ENCODE measurements at places on chromosomes 3 and 15.

DNA sequence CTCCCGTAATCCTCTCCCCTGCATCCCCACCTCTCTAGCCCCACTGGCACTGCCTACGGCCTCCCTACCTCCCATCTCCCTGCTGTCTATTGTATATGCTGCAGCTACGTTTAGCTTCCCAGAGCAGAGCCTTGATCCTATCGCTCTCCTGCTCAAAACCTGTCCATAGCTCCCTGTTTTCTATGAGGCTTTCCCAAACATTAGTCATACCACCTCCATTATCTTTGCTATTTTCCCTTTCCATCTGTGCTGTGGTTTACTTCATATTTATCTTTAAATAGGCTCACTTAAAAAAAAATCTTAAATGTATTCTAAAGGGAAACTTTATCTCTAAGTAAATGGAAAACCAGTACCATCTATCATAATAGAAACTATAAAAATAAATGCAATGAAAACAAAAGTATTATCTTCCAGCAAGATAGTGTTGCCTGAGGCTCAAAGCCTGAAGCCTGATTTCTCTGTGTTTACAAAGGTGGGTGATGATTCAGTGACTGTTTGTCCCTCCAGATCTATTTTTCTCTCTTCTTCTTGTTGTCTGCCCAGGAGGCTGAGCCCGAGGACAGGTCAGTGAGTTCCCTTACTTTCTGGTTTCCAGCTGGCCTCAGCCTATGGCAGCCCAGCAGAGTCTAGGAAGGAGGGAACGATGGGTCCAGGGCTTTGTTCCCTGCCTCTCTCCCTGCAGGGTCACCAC, 397.1 kb upstream of the CFAP20DC start:
- no peak for DNase-seq

GRCh38 chr15:63605816-63606215, 8.6 kb downstream of the FBXL22 start:
- peak; percentile 41 for DNase-seq

GRCh38 chr3:8970971-8971589, 7.8 kb upstream of the RAD18 start:
- DNase-seq = peak; percentile 57

DNA sequence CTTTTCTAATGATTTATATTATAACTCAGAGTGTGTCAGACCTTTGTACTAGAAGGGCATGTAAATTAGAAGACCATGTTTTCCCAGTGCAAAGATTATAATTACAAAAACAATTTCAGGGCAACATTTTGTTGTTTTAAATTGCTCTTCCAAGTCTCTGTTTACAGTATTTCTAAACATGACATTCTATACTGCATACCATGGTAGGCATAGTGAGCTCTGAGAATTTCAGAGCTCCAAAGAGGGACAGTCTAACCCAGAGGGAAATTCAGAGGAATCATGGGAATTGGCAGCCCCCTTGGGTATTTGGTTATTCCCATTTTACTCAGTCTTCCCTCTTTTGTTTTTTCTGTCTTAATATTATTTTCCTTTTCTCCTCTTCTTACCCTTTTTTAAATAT, 361.5 kb upstream of the SEMA6D start:
- DNase-seq = no peak

DNA sequence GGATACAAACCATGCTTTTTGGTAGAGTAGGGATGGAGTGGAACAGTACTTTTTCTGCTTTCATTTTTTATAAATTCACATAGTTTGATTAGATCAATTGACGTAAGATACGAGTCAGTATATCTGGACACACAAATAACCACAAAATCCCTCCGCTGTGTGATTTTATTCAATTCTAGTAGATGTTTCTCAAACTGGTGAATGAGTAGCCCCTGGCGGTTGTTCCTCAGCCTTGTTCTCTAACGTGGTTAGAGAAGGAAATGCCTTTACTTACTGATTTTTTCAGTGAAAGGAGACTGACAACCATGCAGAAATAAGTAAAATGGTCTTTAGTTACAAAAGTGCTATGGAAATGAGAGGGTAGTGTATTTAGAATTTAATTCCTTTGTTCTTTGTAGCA, 161.0 kb downstream of the TCF12 start:
- DNase-seq = no peak

GRCh38 chr3:50639055-50639494, 22.1 kb downstream of the MAPKAPK3 start:
- DNase-seq = no peak

GRCh38 chr3:115099986-115100571, 47.0 kb downstream of the ZBTB20 start:
- peak; percentile 3 for DNase-seq

- DNase-seq = no peak
Observed at GRCh38 chr15:41932511-41933289, 38.8 kb upstream of the SPTBN5 start.

GRCh38 chr3:76129441-76129840, 344.1 kb upstream of the ZNF717 start:
- no peak for DNase-seq

DNA sequence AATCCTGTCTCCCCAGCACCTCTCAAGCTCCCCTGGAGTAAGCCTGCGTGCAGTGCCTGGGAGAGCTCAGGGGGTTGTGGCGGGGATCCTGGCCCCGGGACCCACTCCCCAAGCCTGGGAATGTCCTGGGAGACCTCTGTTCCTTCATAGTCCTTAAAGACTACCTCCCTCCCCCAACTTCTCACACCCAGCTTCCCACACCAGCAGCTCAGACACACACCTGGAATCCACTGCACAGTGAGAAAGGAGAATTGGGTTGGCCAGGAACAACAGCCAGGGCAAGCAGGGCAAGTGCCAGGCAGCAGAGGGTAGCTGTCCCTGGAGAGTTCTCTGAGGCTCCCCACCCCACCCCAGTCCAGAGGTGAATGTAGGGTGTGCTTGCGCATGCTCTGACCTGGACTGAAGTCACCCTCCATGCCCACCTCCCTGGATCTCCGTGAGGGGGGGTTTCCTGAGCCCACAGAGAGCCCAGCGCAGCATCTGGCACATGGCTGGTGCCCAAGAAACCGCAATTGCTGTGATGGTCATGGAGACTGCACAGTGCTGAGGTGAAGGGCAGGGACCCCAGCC, 22.2 kb downstream of the PSTPIP1 start:
- no peak for DNase-seq

DNA sequence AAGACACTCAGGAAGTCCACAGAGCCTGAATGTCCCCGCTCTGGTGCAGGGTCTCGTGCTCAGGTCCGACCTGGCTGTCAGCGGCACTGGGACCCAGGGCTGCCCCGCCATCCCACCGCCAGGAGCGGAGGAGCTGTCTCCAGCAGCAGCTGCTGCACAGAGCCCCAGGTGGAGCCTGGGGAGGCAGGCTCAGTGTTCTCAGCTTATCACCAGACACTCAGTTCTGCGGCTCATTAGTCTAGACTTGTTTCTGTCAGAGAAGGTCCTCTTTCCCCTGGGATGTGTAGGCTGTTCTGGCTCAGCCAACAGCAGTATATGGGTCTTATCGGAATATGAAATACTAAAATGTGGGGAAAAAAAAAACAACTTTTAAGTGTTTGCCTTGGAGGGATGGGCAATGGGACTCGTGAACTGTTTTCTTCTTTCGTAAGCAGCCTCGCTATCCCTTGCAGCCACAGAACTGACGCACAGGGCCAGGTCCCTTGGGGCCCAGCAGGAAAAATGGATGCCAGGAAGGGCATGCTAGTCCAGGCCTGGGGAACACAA, 75.9 kb downstream of the KLF13 start:
- no peak for DNase-seq

- no peak for DNase-seq
Observed at GRCh38 chr3:25424614-25425013, 3.4 kb upstream of the RARB start.

GRCh38 chr3:43028678-43029490, 49.8 kb downstream of the GASK1A start:
- DNase-seq = no peak

DNA sequence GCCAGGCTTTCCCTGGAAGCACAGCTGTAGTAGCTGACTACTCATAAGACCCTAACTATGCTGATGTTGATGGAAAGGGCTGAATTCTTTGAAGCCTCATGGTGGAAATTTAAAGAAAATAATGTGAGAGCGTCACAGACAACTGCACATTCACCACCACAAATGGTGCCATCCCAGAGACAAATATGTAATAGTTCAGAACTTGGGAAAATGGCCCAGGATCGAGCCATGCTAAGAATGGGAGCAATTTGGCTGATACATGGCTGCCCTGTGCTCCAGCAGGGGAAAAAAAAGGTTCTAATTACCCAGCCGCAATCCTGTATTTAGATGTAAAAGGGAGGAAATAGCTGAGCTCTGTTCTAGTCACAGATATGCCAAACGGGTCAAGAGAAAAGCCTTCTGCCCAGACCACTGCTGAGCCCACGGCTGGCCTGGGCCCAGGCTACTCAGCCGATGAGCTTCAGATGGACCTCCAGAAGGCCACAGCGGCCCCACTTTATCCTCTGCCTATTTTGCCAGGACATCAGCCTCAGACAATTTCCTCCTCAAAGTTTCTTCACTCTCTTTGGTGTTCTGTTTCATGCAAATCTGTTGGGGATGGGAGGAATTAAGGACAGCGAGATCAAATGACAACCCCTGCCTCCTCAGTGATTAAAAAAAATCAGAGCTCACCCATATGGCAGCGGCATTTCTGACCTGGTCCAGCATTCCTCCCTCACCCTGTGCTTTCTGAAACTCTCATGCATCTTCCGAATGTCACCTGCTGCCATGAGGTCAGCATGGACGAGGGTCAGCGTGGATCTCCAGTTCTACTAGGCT, 54.5 kb upstream of the MEX3B start:
- DNase-seq = no peak

- no peak for DNase-seq
Observed at GRCh38 chr15:61750271-61751084, 309.8 kb downstream of the VPS13C start.

- DNase-seq = no peak
Observed at GRCh38 chr15:48622237-48622636, 23.3 kb downstream of the FBN1 start.

- DNase-seq = no peak
Observed at GRCh38 chr3:10974746-10975375, 17.7 kb upstream of the SLC6A1 start.

DNA sequence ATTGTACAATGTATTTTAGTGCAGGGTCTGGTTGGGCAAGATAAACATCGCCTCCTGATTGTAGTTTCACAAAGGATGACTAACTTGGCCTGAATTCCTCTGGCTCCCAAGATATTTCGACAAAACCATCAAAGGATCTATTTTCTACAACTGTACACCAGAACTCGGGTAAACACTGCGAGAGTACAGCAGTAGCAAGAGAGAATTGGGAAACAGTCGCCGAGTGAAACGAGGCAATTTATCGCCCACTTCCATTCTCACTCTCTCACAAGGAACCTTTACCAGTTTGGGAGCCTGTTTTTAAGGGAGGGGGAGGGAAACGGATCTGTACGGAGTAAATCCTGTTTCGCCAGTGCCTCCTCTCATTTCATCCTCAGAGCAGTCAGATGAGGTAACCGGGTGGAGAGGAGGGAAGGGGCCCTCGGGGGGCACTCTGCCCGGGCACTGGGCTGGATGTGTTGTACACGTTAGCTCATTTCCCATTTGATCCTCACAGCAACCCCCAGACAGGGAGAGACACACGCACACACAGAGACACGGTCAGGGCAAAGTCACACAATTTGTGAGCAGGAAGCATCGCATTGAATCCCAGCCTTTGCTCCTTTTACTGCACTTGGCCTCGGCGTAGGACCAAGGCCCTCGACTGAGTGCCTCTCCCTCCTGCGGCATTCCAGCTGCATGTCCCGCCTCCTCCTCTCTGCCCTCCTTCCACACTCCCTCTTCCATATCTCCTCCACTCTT, 120.1 kb downstream of the LIPC start:
- DNase-seq = no peak

DNA sequence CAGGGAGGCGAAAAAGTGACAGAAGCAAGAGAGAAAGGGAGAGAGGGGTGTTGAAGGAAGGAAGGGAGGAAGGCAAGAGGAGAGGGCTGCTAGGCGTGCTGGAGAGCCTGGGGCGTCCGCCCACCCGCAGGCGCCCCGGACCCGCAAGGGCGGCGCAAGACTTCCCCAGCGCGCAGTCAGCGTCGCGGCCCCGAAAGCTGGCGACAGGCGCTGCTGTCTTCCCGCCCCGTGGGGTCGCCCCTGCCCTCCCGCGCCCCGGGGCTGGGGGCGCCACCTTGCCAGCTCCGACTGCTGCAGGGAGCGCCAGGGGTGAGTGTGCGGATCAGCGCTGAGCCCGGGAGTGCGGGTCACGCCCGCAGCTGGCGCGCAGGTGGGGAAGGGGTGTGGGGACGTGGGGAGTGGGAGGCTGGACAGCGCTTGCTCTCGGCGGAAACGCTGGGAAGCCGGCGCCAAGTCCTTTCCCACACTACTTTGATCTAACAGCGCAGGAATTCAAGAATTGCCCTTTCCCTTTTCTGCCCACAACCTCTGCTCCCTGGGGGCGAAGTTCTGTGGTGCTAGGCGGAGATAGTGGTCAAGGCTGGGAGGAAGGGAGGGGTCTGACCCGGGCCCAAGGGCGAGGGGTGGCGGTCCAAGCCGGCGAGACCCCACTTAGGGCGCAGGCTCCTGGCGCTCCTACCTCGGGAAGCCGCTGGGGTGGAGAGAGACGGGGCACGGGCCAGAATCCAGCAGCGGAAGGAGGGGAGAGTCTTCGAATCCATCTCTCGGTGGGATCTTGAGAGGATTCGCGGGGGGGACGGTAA, 266.1 kb downstream of the CGGBP1 start:
- no peak for DNase-seq

DNA sequence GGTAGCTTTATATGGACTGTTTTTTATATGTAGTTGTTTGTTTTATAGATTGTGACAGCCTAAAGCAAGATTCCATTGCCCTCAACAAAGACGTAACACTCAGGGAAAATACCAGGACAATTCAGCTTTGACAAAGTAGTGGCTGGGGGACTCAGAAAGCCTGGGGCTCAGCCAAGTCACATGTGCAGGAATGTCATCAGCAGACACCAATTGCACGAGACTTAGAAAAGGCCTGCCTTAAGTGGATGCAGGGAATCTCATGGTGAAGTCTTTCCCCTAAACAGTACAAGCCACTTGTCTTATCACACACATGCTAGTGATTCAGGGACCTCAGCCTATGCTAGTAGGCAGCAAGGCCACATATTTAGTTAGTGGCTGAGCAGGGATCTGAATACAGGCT, 381.8 kb upstream of the THBS1 start:
- DNase-seq = no peak

Data from stimulated activated CD4-positive, alpha-beta T cell treated with anti-CD3 and anti-CD28 coated beads, Interleukin-2, amount 100 ng/mL, for 4 hours (primary cell).